Smooth muscle cell of trachea (primary cell): ENCODE measurements at places on chromosomes 1 and 21. TPM values are rescaled to one million over a fixed set of nuclear protein-coding genes. Genes with fewer than 3 reads are reported as not detected.

The C21orf91 gene
- 6.0 and 8.9 TPM in 2 replicates for total RNA-seq

The NTNG1 gene
- total RNA-seq = 5.0 and 11.6 TPM in 2 replicates

The ADAMTS5 gene
- total RNA-seq = 8.3 and 9.3 TPM in 2 replicates

The LORICRIN gene
- total RNA-seq = not detected in 2 replicates

The LIN28A gene
- total RNA-seq = not detected in 2 replicates

The ANKRD65 gene
- 2.8 and 4.2 TPM in 2 replicates for total RNA-seq

The ZC3H12A gene
- total RNA-seq = 10.8 and 11.6 TPM in 2 replicates

The TIPRL gene
- 30.1 and 46.0 TPM in 2 replicates for total RNA-seq

The FAM110D gene
- not detected in 2 replicates for total RNA-seq

The RGL1 gene
- total RNA-seq = 25.3 and 26.0 TPM in 2 replicates

The GUCA2A gene
- not detected in 2 replicates for total RNA-seq

The EPHX1 gene
- total RNA-seq = 67.9 and 112 TPM in 2 replicates
